ENCODE measurements at places on chromosomes 6 and 20.

DNA sequence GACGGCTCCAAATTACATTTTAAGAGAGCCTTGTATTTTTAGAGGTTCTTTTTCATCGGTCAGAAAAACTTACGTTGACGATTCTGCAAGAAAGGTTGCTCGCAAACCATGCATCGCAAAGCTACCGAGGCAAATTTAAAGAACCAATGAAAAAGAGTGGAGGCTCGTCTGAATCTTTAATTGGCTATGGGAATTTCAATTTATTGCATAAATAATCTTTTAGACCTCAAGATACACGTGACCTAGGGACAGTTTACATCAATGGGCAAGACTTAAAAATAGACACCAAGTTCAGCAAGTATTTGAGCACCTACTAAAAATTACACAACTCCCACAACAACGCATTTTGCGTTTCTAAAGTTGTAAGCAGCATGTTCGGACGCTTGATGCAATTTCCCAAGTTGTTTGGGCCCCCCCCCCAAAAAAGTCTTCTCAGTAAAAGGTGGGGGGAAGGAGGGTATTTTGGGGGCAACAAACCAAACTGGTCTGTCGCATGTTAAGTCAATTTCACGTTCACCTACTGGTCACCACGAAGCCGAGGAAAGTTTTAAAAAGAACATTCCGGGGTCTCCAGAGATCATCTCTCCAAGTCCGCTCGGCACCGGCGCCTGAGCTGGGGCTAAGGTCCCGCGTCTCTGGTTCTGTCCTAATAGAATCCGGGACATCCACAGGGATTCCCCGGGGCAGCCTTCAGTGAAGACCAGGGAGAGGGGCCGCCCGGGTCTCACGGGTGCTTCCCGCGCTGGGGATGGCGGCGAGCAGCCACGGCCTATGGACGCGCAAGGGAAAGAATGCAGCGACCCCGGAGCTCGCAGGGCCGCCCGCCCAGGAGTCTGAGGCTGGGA, 851 bp downstream of the SNX5 start:
- H3K4me1 ChIP-seq: peaks cover 61% of the 10 kb centered on the region
- H3K27ac ChIP-seq: peak overlapping the region; percentile 97
- peak; percentile 8 for DNase-seq
- peaks cover 2% of the 10 kb centered on the region for H3K36me3 ChIP-seq
- no peaks in the 10 kb centered on the region for H3K27me3 ChIP-seq
- H3K4me3 ChIP-seq: peak overlapping the region; percentile 95

- peak overlapping the region; percentile 98 for H3K4me3 ChIP-seq
- H3K27ac ChIP-seq: peak overlapping the region; percentile 94
- peak; percentile 38 for DNase-seq
- H3K27me3 ChIP-seq: no peaks in the 10 kb centered on the region
Measured at GRCh38 chr6:109690373-109690736, 647 bp downstream of the AK9 start.

DNA sequence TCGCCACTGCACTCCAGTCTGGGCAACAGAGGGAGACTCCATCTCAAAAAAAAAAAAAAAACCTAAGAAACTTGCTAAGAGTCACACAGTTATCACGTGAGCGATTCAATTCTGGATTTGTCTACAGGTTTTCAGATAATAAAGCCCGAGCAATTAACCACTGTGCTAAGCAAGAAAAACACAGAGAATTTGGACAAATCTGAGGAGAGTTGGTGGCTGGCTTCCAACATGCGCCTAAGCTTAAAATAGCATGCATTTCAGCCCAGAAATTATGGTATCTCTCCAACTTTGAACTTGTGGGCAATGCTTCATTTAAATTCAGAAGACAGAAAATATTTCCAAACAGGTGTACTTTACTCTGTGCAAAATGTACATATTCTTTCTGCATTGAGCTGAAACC, 232.9 kb downstream of the TSHZ2 start:
- H3K27ac ChIP-seq: no peak overlapping the region

DNA sequence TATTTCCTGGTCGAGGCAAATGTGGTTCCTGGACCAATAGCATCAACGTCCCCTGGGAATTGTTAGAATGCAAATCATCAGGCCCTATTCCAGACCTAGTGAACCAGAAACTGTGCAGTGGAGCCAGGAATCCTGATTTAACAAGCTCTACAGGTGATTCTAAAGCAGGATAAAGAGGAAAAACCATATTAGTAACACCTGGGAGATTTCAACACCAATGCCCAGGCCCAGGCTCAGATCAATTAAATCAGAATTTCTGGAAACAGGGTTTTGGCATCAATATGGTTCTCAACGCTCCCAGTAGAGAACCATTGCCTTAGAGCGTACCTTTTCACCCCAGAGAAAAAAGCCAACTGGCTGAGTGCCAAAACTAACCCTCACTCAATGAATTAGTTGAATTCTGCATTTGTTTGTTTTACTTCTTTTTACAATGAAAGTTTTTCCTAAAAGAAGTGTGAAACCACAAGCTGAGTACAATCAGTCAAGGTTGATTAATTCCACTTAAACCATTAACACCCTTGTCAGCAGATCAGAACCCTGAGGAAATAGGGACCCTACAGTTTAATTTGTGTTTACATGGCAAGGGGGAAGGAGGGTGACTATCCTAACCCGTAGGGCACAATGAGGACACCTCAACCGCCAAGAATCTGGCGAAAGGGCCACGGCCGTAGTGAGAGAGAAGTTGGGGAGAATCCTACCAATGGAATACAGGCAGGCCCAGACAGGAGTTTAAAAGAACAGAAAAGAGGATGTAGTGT, 34.9 kb upstream of the LOC128125822 start:
- H3K36me3 ChIP-seq: no peaks in the 10 kb centered on the region
- no peak overlapping the region for H3K4me3 ChIP-seq
- peak overlapping the region; percentile 54 for H3K27ac ChIP-seq
- peaks cover 18% of the 10 kb centered on the region for H3K27me3 ChIP-seq

GRCh38 chr6:125759184-125759902, 9.9 kb downstream of the HEY2 start:
- H3K36me3 ChIP-seq: peaks cover 7% of the 10 kb centered on the region
- no peak overlapping the region for H3K27ac ChIP-seq
- no peak for DNase-seq
- peaks cover 52% of the 10 kb centered on the region for H3K27me3 ChIP-seq
- peaks cover 3% of the 10 kb centered on the region for H3K4me1 ChIP-seq

GRCh38 chr6:33903579-33903978, 99.8 kb upstream of the MLN start:
- H3K27ac ChIP-seq: peak overlapping the region; percentile 92
- H3K27me3 ChIP-seq: no peaks in the 10 kb centered on the region
- peaks cover 44% of the 10 kb centered on the region for H3K4me1 ChIP-seq
- H3K4me3 ChIP-seq: peak overlapping the region; percentile 89

DNA sequence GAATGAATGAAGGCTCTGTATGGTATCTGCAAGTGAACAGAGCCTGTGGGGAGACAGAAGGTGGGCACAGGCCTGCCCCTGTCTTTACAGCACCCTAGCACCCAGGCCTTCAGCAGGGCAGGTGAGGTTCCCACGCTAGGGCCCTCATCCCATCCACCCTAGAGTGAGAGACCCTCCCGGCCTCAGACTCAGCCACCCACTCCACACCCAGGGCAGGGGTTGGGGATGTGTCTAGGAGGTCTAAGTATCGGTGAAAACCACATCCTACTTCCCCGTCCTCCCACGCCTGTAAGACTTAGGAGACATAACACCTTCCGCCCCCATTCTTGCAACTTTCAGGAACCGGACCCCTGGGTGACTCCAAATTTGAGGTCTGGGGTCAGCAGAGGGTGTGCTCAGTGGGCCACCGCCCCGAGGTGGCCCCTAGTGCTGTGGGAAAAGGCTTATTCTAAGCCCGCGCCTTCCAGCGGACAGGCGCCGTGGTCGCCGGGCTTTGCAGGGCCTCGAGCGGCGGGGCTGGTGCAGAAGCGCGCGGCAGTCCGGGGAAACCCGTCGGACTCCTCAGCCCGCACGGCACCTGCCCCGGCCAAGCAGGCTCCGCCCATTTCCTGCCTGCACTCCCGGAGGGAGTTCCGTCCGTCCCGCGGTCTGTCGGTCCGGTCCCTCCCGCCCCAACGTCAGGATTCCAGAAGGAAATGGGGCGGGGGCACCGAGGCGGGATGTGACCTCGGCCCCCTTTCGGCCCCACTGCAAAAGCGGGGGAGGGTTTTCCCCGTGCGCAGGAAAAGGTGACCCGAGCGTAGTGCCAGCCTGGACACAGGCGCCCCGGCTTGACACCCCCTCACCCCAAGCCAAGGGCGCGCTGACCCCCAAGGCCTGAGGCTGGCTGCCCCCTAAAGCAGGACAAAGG, 868 bp downstream of the SAMD10 start:
- peaks cover 9% of the 10 kb centered on the region for H3K36me3 ChIP-seq
- peak overlapping the region; percentile 96 for H3K4me3 ChIP-seq
- H3K4me1 ChIP-seq: peaks cover 51% of the 10 kb centered on the region
- H3K27ac ChIP-seq: peak overlapping the region; percentile 84
- H3K27me3 ChIP-seq: no peaks in the 10 kb centered on the region
- no peak for DNase-seq

DNA sequence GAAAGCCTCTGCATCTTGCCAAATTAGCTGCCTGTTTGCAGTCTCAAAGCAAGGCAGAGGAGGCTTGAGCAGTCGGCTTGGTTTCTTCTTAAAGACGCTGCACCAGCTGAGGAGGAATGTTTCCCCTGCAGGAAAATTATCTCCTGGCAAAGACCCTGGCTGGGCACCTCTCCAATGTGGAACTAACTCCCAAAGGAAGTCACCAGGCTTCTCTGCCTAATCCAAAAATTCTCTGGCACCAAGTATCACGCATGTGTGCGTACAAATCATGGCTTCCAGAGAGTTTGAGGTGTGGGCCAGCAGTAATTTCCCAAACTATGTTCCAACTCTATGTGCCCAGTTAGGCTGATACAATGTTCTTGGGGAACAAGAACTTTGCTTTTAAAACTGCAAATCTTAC, 176.2 kb downstream of the KIF16B start:
- H3K36me3 ChIP-seq: peaks cover 10% of the 10 kb centered on the region
- no peaks in the 10 kb centered on the region for H3K4me1 ChIP-seq
- H3K27ac ChIP-seq: no peak overlapping the region
- no peaks in the 10 kb centered on the region for H3K27me3 ChIP-seq
- no peak for DNase-seq
- H3K4me3 ChIP-seq: no peak overlapping the region

DNA sequence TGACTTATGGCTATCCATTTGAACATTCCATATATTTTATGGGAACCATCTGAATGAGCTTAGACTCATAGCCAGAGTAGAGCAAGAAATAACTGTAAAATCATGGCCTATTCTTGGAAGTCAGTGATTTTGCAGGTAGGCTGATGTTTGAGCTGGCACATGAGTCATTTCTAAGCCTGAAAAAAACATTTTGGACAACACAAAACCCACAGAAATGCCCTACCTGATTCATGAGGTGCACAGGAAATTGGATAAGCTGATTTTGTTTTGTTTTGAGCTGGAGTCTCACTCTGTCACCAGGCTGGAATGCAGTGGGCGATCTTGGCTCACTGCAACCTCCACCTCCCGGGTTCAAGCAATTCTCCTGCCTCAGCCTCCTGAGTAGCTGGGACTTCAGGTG, 443.0 kb downstream of the PKHD1 start:
- no peak for DNase-seq
- no peaks in the 10 kb centered on the region for H3K27me3 ChIP-seq
- no peak overlapping the region for H3K4me3 ChIP-seq
- no peaks in the 10 kb centered on the region for H3K4me1 ChIP-seq
- no peaks in the 10 kb centered on the region for H3K36me3 ChIP-seq
- H3K27ac ChIP-seq: no peak overlapping the region

DNA sequence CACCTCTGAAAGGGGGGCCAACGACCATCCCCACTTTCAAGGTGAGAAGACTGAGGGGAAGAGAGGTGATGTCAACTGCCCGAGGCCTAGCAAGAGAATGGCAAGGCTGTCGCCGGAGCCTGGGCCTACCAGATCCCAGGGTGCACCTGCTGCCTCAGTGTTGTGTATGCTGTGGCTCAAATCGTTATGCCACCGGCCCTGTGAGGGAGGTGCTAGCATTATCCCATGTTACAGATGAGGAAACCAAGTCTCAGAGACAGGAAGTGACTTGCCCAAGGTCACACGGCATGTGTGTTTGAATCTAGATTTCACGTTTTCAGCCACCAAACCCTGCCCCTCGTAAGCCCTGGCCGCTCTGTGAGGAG, 152.5 kb downstream of the CEBPB start:
- H3K27ac ChIP-seq: no peak overlapping the region
- H3K36me3 ChIP-seq: no peaks in the 10 kb centered on the region
- DNase-seq: no peak
- peaks cover 9% of the 10 kb centered on the region for H3K27me3 ChIP-seq
- no peak overlapping the region for H3K4me3 ChIP-seq

DNA sequence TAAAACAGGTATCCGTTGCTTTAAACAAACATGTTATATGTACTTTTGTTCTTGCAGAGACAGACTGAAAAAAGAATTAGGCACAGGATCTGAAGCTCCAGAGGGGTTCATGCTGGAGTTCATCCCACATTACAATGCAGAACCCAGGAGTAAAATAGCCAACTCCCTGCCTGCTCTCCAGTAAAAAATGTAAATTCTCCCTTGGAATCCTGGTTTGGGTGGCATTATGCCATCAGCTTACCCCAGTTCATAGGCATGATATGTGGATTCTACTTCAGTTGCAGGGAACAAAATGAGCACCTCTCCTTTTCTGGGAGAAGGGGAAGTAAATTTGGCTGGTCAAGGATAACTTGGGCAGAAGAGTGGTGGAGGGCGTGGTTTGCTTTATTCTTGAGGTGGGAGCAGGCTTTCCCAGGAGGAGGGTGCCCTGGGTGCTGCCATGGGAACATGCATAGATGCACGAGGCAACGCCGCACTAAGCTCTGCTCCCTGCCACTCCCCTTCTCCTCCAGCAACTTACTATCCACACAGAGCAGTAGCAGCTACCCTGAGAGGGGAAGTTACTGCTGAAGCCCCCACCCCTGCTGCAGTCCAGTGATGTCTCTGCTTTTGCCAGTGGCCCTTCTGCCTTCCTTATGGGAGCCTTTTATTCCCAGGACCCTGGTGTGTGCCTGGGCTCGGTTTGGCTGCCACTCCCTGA, 71.6 kb upstream of the GLP1R start:
- no peaks in the 10 kb centered on the region for H3K36me3 ChIP-seq
- no peak overlapping the region for H3K27ac ChIP-seq
- H3K4me3 ChIP-seq: peak overlapping the region; percentile 45

GRCh38 chr6:3314176-3314575, 55.4 kb downstream of the PSMG4 start:
- peaks cover 20% of the 10 kb centered on the region for H3K4me1 ChIP-seq
- peaks cover 2% of the 10 kb centered on the region for H3K36me3 ChIP-seq

- H3K27ac ChIP-seq: no peak overlapping the region
- peaks cover 20% of the 10 kb centered on the region for H3K4me1 ChIP-seq
- no peaks in the 10 kb centered on the region for H3K36me3 ChIP-seq
- no peak for DNase-seq
- H3K27me3 ChIP-seq: peaks cover 13% of the 10 kb centered on the region
Measured at GRCh38 chr20:64183313-64183712, 19.1 kb downstream of the MYT1 start.
